ENCODE measurements at places on chromosomes 3 and 15.

GRCh38 chr3:191329654-191330529 is at the start of gene UTS2B:
TSS of gene UTS2B (minus strand) at chr3:191330526. CDS start at chr3:191282189, 48,337 bp downstream.
- DNase-seq = no peak

DNA sequence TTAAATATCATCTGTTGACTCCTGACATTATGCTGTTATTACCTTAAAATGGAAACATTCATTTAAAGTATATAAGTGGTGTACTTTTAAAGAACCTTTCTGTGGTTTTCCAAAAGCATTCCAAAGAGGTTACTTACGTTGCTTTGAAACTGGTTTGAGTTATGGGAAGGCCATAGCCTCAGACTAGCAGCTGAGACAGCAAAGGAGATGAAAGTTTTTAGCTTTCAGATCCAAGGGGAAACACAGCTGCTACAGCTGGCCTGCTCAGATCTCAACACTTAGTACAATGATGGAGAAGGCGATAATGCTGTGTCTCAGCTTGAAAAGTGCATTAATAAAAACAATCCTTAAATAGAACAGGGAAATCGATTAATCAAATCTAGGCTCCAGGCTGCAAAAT is 921.1 kb downstream of the ROBO1 start:
- DNase-seq = no peak

- no peak for DNase-seq
Measured at GRCh38 chr3:50551681-50552435, 15.7 kb downstream of the C3orf18 start.

GRCh38 chr15:85479071-85479647 is 98.8 kb downstream of the AKAP13 start:
- DNase-seq = no peak

DNA sequence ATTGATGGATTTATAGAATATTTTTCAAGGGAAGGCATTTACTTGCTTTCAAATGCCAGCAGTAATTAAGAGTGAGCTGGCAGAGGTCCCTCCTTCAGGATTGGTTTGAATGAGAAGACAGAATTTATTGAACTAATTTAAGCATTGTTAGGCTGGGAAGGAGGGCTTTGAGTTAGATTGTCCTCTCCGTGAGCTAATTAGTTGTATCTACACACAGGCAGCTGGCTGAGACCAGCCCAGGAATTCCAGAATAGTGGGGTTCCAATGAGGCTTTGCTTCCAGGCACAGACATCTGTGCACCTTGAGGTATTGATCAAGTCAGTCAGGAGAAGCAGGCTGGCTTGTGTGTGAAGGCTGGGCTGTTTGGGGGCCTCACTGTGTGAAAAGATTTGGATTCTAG is 124.0 kb upstream of the WNT5A start:
- no peak for DNase-seq

DNA sequence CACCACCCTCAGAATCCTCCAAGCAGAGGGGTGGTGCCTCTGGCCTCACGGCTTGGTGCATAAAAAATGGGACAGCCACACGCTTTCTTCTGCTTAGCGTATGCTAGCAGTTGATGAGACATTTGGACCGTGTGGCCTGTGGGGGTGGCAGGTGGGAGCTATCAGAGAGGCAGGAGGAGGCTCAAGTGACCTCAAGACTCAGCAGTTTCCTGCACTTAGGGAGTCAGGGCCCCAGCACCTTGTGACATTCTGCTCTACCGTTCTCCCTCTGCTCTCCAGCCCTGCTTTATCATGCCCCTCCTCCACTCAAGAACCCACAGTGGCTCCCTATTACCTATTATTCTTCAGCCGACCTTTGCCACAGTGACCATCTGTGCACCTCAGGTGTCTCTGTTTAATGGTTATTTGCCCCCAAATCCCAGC is 41.0 kb upstream of the CGNL1 start:
- DNase-seq = no peak

DNA sequence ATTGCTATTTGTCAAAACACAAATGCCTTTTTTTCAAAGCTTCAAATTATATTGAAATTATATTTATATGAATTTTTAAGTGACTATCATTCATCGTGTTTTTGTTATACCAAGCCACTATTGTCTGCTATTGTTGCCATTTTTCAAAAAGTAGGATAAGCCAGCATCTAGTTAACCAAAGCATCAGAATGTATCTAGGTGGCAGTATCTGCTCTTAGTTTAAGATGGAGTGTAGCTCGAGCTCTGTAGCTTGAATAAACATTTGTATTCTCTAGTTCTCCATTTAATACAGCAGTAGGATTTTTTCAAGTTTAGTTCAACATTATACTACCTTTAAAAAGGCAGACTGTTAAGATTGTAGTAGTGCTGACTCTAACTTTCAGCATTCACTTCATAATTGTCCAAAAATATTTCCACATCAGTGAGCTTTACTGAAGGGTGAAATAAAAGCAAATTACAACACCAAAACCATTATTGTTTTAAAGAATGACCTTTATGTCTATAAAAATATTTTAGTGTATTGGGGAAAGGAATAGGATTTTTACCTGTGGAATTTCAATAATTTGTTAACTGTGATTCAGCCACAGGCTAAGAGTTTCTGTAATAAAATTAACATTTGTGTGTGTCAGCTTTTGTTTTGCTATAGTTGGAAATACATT is 19.6 kb upstream of the C15orf61 start:
- DNase-seq = no peak

DNA sequence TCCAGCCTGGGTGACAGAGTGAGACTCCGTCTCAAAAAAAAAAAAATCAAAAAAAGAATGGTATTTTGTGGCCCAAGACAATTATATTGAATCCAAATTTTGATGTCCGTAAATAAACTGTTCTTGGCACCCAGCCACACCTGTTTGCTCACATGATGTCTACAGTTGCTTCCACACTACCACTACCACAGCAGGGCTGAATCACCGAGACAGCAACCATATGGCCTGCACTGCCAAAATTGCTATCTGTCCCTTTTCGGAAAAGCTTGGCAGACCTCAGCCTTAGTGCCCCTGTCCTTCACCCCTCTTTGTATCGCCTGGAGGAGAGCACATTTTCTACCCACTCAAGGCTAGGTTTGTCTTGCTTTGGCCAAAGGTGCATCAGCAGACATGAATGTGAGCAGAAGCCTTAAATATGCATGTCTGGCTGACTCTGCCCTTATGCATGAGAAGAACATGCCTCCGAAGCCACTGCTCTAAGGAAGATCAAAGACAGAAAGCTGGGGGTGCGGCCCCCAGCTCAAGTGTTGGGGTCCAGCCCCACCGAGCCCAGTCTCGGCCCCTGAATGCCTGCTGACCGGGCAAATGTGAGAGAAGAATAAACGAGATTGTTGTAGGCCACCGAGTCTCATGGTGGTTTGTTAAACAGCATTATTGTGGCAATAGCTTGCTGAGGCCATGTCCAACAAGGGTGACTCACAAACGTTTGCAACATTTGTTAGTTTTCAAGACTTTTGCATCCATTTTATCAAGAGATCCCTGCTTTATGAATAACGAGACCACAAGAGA is 108.1 kb downstream of the TPRA1 start:
- DNase-seq = no peak

GRCh38 chr3:123803521-123803920 is 80.6 kb downstream of the MYLK start:
- no peak for DNase-seq

DNA sequence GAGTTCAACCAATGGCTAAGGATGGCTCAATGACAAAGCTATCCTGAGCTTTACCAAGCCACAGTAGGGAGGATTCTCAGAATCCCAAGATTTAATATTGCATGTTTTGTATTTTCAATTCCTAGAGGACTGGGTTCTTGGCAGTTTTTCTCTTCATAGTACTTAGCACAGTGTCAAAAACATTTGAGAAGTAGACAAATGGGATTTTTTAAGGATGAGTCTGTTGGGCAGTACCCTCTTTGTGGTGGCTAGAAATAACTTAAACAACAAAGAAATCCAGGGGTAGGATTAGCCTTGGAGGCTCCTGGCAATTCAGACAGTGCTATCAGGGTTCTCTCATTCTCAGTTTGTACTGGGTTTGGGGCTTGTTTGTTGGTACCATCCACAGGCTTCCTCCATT is 212.8 kb upstream of the RORA start:
- no peak for DNase-seq

DNA sequence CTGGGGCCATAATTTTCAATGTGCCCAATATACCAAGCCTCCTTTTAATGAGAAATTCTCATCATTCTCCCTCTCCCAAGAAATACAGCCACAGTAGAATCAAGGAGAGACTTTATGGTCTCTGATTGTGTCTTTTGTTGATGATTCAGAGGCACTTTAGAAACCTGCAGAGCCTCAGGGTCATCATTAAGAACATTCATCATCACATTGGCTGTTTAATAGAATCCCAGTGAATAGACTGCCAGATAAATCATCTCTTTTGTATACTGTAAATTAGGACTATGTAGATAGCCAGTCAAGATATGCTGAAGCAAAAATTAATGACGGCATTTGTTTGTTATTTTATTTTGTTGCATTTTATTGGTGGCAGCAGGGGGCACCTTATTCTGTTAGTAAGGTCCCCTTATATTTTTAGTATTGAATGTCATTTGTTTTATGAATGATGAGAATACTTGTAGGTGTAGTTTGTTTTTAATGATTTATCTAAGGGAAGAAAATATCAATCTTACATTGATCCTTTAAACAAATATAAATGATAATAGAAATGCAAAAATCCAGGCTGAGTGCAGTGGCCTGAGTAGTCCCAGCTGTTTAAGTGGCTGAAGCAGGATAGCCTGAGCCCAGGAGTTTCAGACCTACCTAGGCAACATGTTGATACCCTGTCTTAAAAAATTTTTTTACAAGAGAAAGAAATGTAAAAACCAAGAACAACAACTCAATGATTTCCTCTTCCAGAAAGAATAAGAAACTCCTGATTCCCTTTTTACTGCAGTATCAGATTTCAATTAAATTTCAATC is 138.8 kb downstream of the ZBBX start:
- DNase-seq = no peak

DNA sequence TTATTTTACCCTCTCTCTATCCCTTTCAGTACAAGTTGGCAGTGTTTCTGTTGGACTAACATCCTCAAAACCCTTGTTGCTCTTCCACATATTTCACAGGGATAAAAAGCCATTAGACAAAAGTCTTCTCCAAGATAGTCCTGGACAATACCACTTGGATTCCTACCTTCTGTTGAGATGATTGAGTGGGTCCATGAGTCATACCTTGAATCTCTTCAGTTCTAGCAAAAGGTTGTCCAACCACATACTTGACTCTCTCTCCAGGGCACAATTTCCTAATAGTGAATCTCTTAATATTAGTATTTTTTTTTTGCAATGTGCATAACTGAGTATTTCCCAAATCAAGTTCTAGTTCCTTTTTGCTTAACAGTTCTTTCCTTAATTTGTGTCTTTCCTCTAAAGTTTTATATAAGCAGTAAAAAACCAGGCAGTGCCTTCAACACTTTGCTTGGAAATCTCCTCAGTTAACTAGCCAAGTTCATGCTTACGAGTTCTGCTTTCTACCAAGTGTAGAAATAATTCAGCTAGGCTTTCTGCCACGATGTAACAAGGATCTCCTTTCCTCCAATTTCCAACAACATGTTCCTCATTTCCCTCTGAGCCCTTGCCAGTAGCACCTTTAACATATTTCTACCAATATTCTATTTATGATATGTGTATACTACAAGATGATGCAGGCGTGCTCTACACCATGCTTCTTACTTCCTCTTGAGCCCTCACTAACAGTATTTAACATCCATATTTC is 68.3 kb upstream of the NEO1 start:
- DNase-seq = no peak

DNA sequence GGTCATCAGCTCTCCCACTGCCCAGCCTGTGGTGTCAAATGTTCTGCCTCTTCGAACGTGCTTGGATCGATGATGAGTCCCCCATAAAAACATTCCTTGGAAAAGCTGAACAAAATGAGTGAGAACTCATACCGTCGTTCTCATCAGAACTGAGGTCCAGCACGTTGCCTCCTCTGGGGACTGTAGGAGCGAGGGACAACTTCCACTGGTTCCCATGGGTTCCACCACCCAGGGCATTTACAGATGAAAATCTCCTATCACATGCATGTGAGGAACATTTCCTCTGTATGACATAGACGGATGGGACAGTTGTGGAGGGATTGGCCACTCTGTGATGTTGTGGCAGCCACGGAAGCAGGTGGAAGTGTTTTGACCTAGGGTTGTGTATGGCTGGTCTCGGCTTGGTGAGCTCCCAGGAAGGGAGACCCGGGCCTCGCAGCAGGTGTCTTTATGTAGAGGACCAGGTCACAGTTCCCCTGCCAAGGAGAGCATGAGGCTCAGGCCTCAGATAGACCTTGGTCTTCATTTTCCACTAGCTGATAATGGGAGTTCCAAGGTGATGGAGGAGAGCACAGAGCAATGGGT is 113.0 kb downstream of the SNRPN start:
- DNase-seq = no peak

DNA sequence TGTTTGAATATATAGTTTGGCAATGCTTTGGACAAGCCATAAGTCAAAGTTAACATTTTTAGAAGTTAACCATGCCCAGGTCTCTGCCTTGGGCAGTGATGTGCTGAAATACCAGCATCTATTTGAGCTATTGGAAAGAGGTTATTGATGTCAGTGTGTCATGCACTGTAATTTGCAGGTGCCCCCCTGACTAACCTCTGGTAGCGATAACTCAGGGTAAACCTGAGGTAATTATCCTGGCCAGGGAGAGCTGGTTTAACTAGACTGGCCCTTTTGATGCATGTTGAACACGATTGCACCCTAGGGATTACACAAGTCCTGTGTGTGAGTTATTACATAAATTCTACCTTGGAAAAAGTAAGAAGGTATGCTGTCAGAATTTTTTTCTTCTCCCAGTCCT is 455.8 kb upstream of the WNT5A start:
- no peak for DNase-seq

GRCh38 chr3:109640146-109640652 is 302.9 kb upstream of the DPPA4 start:
- no peak for DNase-seq

DNA sequence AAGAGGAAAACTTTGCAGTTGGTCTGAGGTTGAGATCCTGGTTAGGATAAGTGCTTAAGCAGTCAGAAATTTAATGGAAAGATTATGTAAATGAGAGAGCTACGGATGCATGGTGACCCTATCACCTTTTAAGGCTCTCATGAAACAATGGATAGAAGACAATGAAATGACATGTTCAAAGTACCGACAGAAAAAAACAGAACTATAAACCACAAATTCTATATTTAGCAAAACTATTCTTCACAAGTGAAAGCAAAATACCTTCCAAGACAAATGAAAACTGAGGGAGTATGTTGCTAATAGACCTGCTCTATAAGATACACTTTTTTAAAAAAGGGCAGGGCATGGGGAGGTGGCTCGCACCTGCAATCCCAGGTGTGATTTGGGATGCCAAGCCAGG is 32.2 kb downstream of the DNAAF4 start:
- no peak for DNase-seq
